ENCODE measurements at places on chromosomes 4 and X. TPM values are rescaled to one million over a fixed set of nuclear protein-coding genes. Genes with fewer than 3 reads are reported as not detected.

The FAM47A gene
- polyA plus RNA-seq, result 0.13 TPM

The STAG2 gene
- 64.5 TPM for polyA plus RNA-seq

DNA sequence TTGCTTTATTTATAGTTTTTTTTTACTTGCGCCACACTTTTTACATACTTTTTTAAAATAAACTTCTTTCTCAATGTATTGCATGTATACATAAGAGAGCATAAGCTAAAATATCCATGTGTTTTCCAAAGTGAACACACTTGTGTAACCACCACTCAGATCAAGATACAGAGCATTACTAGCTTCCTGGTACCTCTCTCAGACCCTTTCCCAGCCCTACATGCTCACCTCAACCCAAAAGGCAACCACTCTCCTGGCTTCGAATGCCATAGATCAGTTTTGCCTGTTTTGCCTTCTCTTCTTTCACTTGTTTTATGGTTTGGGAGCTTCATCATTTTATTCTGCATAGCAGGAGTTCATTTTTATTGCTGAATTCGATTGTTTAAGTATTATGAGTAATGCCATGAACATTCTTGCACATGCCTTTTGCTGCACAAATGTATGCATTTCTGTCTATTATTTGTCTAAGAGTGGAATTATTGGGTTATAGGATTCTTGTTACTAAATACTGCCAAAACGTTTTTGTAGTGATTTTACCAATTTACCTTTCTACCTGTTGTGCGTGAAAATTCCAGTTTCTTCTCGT is 45.9 kb upstream of the NUDT6 start:
- DNase-seq, result no peak

The KLB gene
- 0.50 TPM for polyA plus RNA-seq

- DNase-seq, result no peak
Observed at GRCh38 chr4:184752496-184753275, 18.8 kb upstream of the CENPU start.

The SLC2A9 gene
- polyA plus RNA-seq, result 5.0 TPM

DNA sequence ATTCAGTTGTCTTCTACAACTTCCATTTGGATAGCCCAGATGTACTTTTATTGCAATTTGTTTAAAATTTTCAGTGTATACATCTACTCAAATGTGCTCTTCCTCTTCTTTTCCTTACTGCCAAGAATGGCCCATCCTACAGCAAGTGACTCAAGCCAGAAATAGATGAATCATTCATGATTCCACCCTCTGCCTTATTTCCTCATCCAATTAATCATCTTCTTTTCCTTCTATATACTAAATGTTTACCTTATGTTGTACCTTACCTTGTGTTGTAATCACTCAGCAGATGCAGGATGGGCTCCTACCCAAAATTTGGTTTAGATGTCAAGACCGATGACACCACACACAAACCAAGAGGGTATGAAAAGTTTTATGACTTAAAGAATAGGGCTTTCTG is 437.8 kb downstream of the GRXCR1 start:
- DNase-seq, result no peak

DNA sequence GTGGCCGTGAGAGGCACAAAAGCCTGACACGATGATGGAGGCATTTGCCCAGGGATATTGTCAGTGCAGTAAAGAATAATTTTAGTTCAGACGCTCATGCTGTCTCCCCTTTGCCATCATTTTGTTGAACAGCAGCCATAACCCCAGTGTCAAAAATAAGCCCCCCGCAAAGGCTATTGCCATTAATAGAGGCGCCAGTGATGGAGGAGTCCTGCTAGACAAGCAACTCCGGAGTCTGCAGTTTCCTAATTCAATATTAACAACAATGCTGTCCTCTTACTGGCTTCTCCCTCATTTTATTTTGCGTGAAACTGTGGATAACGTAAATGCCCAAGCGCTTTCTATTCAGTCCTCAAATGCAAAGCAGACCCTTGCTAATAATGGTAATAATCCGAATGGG is 603 bp upstream of the SMS start:
- DNase-seq, result no peak
